Gastroesophageal sphincter (tissue), 4 donors: ENCODE measurements at places on chromosomes 13 and 19. TPM values are rescaled to one million over a fixed set of nuclear protein-coding genes. Genes with fewer than 3 reads are reported as not detected.

GRCh38 chr19:46962030-46962570, 57.5 kb upstream of the NPAS1 start:
- no peak for ATAC-seq

DNA sequence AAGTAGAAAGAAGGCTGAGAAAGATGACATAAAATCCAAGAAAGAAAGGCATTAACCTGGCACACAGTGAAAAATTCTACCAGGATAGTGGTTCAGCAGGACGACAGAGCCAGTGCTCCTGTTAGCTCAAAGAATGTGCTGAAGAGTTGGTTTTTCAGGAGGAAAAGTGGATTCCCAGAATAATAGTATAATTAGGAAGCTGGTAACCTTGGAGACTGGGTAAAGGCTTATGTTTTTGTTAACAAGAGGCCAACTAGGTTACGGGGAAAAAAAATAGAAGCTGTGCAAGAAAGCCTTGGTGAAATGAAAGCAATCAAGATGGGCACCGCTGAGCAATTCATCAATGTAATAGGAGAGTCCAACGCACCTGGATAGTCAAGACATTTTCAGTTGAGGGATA, 54.7 kb downstream of the SLC15A1 start:
- ATAC-seq = no peak

DNA sequence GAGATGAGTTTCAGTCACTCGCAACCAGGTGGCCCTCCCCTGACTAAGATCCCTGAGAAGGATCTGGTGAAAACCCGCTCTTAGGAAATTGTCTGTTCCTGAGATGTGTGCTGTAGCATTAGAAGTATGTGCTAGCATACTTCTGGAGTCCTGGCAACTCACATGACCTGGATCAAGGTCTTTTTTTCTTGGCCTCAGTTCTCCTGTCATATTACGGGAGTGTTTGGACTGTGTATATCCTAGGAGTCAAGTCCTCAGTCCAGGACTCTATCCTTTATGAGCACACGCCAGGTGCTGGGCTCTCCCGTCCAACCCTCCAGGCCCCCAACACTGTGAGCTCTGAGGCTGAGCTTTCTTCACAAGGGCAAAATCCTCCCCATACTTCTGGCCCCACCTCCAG, 156.4 kb downstream of the UQCRFS1 start:
- peak; percentile 46 for ATAC-seq

- peak; percentile 51 for ATAC-seq
These were observed at the start of gene OXGR1 for GRCh38 chr13:96994017-96994857. Gene OXGR1, minus strand, starts transcription at chr13:96994476. Its CDS starts 6,717 bp downstream, at chr13:96987759.

- ATAC-seq = peak; percentile 93
These were observed 444.8 kb downstream of the FOXO1 start for GRCh38 chr13:40221460-40222201.

GRCh38 chr19:36215276-36216123, 594 bp downstream of the ZNF146 start:
- ATAC-seq = no peak

- ATAC-seq = no peak
These were observed 19.6 kb upstream of the CCNA1 start for GRCh38 chr13:36412736-36413135.

KLK12 gene
- total RNA-seq = not detected

- ATAC-seq = no peak
These were observed at the start of gene PRKCG for GRCh38 chr19:53881482-53882390. Gene PRKCG, plus strand, starts transcription at chr19:53882197. Its CDS starts 298 bp downstream, at chr19:53882495.

ZNF229 gene
- total RNA-seq = 9.0 TPM

GRCh38 chr13:103007427-103007762, 58.8 kb downstream of the SLC10A2 start:
- ATAC-seq = no peak

DNA sequence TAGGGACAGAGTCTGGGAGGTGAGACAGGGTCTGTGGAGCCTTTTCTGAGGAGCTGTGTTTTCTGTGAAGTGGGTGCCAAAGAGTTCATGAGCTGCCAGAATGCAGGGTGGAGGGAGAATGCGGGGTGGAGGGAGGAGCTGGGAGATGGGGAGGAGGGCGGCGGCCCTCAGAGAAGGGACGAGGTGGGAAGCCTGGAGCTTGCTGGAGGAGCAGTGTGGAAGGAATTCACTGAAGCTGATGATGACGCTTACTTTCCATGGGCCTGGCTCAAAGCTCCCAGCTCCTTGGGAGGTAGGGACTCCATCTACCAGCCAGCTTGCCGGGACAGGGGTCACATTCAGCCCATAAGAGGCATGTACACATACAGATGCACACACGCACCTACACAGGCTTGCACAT, 62.5 kb downstream of the MCF2L start:
- ATAC-seq = no peak

GRCh38 chr13:42395086-42395821, 123.3 kb downstream of the AKAP11 start:
- no peak for ATAC-seq

- ATAC-seq = no peak
These were observed 74.0 kb downstream of the PDS5B start for GRCh38 chr13:32660227-32660626.

ZNF491 gene
- total RNA-seq = 3.1 TPM

DNA sequence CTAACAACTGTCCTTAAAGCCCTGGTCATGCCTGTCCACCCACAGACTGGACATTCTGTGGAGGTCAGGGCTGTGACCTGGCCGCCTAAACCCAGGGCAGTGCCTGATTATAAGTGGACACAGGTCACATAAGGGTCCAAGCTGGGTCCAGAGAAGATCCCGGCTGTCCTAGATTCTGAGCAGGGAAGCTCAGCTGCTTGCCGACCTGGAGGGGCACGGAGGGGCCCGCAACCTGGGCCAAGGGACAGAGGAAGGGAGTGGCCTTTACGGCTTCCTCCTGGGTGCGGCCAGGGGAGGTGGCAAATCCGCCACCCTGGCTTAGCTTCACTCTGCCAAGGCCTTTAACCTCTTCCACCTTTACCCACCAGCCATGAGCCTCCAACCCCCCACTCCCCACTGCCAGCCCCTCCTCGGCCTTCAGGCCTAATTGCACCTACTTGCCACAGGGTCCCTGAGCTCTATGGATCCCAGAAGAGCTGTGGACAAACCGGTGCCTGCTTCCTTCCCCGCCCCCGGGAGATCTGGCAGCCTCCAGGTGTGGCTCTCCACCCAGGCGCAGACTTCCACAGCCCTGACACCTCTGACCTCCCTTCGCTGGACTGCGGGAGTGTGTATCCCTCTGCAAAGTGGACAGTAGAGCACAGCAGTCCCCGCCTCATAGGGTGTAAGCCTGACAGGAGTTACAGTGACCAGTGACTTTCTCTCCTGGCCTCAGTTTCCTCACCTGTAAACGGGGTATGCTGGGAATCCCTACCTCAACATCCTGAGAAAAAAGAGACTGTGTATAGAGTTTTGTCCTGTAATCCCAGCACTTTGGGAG, 1.7 kb downstream of the CD320 start:
- ATAC-seq = no peak

DNA sequence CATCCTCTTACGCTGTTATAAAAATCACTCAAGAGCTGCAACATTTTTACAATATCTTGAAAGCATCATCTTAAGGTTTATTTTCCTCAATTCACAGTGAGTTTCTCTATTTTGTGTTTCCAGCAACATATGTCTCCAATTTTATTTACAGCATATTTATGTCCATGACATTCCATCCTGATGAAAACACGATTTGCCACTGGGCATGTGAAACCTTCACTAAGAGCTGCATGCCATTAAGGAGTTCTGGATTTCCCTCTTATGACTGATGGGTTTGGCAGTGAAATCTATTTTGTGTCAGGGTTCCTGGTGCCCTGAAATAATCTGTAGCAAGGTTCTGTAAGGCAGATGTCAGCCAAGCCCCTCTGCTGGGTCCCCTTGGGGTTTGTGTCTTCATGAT, 527.6 kb upstream of the KLF12 start:
- ATAC-seq = no peak
